ENCODE measurements at places on chromosomes 4 and X. TPM values are rescaled to one million over a fixed set of nuclear protein-coding genes. Genes with fewer than 3 reads are reported as not detected.

S100P gene
- not detected for total RNA-seq

IL21 gene
- total RNA-seq, result not detected

TSPAN7 gene
- total RNA-seq, result not detected

SPACA5 gene
- not detected for total RNA-seq

SULT1E1 gene
- total RNA-seq, result 47.0 TPM

FAM241A gene
- 1.6 TPM for total RNA-seq

TMPRSS11F gene
- not detected for total RNA-seq

AADAT gene
- 6.1 TPM for total RNA-seq

OSTC gene
- 339 TPM for total RNA-seq

SUV39H1 gene
- 2.8 TPM for total RNA-seq

UBA1 gene
- total RNA-seq, result 103 TPM

SOX3 gene
- total RNA-seq, result not detected

PNCK gene
- 0.35 TPM for total RNA-seq

DCAF4L1 gene
- not detected for total RNA-seq

ARHGAP36 gene
- total RNA-seq, result not detected

TMEM35A gene
- 4.4 TPM for total RNA-seq

UGT8 gene
- total RNA-seq, result not detected

ODAM gene
- not detected for total RNA-seq

C4orf51 gene
- not detected for total RNA-seq

MAGEA12 gene
- total RNA-seq, result not detected

MXRA5 gene
- total RNA-seq, result 0.94 TPM

GAB3 gene
- 4.6 TPM for total RNA-seq

SMARCA1 gene
- 41.7 TPM for total RNA-seq

UGT2B15 gene
- total RNA-seq, result not detected

CHRNA9 gene
- not detected for total RNA-seq
